ENCODE measurements at places on chromosomes 1 and 21.

GRCh38 chr1:160953030-160953429 lies 1.6 kb downstream of the ITLN2 start:
- no peak for DNase-seq

GRCh38 chr1:88773540-88774150 lies 89.6 kb downstream of the PKN2 start:
- DNase-seq = no peak

DNA sequence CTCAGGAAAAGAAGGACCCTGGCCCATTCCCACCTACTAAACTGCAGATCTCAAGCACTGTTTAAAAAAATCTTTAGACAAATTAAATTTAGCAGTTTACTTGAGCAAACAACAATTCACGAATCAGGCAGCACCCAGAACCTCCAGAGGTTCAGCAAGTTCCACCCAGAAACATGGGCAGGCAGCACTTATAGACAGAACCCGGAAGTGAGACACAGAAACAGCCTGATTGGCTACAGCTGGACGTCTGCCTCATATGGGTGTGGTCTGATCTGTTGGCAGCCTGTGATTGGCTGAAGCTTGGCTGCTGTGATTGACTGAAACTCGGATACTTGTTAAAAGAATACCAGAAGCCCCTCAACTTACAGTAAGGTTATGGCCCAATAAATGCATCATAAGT lies 34.7 kb upstream of the COL6A2 start:
- DNase-seq = no peak

GRCh38 chr1:209388358-209388757 lies 195.2 kb upstream of the CAMK1G start:
- no peak for DNase-seq
